ENCODE measurements at places on chromosomes 11 and 22.

- no peak for DNase-seq
Measured at GRCh38 chr22:23122992-23123803, 18.6 kb downstream of the RSPH14 start.

DNA sequence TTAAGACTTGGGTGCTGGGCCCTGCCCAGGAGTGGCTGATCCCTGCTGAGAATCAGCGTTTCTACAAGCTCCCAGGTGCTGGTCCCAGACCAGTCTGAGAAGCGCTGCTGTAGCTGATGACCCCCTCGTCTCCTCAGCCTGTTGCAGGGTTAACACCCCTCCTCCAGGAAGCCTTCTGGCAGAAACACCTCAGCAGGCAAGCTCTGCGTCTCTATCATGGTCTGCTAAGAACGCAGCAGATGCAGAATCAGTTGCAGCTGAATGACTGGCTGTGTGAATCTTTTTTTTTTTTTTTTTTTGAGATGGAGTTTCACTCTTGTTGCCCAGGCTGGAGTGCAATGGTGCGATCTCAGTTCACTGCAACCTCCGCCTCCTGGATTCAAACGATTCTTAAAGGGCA lies 132.5 kb downstream of the CACNA1I start:
- DNase-seq, result no peak

DNA sequence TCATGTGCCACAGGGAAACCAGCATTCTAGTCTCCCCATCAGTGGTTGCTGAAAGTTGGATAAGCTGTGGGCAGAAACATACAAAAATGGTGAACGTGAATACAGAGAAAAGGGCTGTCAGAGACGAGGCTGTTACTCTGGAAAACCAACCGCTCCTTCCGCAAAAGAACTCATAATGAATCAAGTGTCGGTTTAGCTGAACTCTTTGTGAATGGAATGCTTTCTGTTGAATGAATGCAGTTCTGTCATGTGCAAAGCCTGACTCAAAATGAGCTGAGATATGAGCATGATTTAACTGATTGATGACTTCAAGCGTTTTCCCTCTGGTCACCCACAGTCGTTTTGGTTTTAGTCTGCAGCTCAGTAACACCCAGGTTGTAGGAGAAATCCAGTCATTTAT lies 298.3 kb downstream of the ETS1 start:
- DNase-seq, result no peak

- DNase-seq, result peak; percentile 44
Measured at GRCh38 chr11:134642206-134642605, 230.2 kb upstream of the B3GAT1 start.

- no peak for DNase-seq
Measured at GRCh38 chr11:108432783-108433182, 34.5 kb downstream of the C11orf65 start.

DNA sequence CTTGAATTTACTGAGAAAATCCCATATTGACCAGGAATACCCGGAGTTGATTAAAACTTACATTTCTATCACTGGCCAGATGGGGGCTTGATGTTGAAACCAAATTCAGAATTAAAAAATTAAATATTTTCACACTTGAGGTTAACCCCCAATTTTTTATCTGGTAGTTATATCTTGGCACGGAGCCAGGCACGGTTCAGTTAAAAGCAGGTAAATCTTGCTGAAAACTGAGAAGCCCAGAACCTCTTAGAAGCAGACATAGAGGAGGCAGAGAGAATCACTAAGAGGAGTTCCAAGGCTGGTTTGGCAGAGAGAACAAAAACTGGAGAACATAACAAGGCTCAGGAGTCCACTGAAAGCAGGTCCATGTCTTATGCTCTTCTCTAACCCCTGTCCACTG lies 77.7 kb downstream of the USP35 start:
- DNase-seq, result no peak

DNA sequence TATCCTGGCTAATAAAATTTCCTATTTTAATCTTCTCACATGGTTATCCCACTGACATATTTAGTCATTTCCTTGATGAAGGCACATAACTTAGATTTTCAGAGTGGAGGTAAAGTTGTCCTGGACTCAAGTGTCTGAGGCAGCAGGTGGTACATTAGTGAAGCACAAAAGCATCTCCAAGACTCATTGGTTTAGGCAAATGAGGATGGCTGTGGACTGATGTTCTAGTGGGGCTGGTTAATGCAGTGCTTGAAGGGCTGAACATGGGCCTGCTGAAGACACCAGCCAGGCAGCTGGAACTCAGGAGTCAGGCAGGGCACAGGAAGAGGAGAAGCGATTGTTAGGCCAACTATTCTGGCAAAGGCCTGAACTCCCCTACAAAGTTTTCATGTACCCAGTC lies 76.3 kb upstream of the SESN3 start:
- peak; percentile 46 for DNase-seq

DNA sequence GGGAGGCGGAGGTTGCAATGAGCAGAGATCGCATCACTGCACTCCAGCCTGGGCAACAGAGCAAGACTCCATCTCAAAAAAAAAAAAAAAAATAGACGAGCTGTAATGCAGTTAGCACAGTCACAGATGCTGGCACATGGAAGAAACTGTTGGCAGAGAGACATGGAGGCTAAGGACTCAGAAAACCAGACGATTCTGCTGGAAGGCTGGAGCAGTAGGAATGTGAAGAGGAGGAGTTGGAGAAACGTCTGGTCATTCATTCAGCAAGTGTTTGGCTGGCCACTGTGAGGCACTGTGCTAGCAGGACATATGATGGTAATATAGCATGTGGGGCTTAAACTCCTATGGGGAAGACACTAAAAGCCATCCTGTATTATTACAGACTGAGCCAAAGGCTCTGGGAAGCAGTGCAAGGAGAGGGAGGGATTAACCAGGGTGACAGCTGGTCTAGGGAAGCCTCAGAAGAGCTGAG lies 5.0 kb downstream of the UQCR10 start:
- no peak for DNase-seq

GRCh38 chr11:108069947-108070346 lies 51.4 kb upstream of the ACAT1 start:
- DNase-seq, result no peak

- DNase-seq, result no peak
Measured at GRCh38 chr11:129224538-129224937, 32.4 kb upstream of the ARHGAP32 start.

GRCh38 chr11:134574947-134575346 lies 162.9 kb upstream of the B3GAT1 start:
- DNase-seq, result no peak

GRCh38 chr11:11010624-11011127 lies 152.8 kb upstream of the ZBED5 start:
- no peak for DNase-seq

DNA sequence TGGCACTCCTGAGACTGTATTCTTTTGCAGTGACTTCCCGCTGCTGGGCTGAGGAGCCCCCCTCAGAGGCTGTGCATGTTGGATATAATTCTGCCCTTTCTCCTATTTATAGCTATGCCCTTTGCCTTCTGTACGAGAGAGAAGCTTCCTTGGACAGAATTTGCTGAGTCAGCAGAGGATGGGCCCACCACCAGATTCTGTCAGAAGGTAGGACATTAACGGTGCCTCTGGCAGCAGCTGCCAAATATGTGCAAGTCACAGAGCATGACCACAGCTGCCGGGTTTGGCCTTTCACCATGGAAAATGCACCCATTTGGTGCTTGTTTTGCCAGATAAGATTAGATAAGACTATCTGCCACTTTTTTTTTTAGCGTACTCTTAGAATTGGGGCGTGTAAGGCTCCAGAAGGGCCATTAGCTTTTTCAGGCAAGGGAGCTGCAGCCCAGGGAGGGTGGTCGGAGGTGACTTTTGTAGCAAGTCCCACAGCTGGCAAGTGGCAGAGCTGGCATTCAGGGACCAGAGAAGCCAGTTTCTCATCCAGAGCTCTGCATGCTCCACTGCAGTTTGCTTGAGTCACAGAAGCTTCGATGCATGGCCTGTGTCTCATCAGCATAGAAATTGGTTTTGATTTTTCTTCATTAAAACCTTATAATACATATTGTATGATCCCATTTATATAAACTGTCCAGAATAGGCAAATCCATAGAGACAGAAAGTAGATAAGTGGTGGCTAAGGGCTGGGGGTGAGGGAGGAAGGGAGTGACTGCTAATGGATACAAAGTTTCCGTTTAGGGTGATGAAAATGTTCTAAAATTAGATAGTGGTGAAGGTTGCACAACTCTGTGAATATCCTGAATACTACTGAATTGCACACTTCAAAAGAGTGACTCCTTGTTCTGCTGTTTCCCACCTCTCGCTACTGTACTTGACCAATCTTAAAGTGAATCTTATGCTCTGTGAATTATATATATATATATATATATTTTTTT lies 15.8 kb downstream of the UPB1 start:
- DNase-seq, result no peak

DNA sequence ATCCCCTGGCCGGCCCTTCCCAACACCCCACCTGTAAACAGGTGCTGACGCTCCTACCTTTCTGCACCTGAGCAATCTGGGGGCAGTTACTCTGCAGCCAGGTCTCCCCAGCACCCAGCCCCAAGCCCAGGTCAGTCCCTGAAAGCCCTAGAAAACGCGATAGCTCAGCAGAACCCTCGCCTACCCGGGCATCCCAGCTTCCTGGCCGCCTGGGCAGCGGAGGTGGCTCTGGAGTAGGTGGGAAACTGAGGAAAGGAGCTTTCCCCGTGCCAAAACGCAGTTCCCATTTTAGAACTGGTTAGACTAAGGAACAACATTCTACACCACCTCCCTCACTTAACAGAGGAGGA lies 445 bp downstream of the SYTL2 start:
- DNase-seq, result peak; percentile 86

- DNase-seq, result no peak
Measured at GRCh38 chr22:45444168-45444567, 30.7 kb downstream of the RIBC2 start.

GRCh38 chr11:10058356-10058755 lies 235.7 kb downstream of the SBF2 start:
- no peak for DNase-seq

DNA sequence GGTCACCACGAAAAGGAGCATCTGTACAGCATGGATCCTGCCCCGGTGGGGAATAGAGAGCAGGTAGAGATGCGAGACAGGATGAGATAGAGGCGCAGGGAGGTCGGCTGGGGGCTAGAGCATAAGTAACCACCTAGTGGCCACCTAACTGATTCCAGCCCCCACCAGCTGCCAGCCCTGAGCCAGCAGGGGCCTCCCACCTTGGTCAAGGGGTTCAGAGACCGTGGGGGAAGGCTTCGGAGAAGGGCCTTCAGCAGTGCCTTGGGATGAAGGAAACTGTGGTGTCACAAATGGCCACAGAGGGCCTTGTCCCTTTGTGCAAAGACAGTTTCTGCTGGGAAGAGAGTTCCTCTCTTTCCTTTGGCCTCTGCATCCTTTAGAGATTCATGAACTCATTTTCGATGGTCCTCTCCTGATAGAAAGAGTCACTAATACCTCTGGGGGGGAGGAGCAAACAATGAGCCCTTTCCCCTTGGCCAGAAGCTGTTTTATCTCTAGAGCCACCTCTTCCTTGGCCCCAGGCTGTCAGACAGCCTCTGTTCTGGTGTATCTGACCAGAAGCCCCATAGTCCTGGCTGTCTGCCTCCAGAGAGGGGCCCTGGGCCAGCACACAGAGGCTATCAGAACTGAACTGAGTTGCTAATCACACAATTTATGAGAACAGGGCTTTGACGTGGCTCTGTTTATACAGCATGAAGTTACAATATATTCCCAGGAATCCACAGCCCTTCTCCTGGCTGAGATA lies 146.0 kb downstream of the PARVA start:
- DNase-seq, result no peak

DNA sequence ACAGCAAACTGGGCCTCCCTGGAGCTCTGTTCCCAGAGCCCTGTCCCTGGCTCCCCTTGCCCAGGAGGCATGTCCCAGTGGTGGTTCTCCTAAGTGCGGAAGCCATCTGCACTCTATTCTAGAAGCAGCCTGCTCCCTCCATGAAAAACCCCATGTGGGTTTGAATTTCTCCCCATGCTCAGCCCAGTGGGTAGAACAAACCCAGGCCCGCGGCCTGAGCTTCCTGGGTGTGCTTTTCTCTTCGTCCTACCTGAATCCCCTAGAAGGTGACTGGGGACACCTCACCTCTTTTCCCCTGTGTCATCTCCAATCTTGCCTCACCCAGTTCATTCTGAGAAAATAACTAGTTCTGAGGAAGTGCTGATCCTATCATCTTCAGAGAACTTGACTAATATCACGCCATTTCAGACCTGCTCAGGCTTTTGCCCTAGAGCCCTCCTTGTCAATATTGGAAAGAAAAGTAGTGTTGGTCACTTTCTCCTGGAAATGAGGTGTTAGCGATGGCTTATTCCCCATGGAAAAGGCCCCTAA lies 15.9 kb downstream of the IL10RA start:
- no peak for DNase-seq

DNA sequence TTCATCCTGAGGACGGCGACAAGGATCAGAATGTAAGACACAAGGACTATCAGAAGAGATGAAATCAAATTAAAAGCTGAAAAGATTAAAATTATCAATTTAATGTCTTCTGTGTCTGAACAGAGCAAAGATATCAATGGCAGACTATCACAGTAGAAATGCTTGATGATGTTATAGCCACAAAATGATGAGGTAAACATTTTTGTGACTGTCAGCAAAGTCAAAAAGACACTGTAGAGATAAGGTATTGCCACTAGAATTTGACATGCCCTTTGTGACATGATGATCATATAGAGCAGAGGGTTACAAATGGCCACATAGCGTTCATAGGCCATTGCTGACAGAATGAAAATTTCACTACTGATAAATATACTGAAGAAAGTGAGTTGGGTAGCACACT lies 12.2 kb downstream of the OR5J2 start:
- DNase-seq, result no peak

DNA sequence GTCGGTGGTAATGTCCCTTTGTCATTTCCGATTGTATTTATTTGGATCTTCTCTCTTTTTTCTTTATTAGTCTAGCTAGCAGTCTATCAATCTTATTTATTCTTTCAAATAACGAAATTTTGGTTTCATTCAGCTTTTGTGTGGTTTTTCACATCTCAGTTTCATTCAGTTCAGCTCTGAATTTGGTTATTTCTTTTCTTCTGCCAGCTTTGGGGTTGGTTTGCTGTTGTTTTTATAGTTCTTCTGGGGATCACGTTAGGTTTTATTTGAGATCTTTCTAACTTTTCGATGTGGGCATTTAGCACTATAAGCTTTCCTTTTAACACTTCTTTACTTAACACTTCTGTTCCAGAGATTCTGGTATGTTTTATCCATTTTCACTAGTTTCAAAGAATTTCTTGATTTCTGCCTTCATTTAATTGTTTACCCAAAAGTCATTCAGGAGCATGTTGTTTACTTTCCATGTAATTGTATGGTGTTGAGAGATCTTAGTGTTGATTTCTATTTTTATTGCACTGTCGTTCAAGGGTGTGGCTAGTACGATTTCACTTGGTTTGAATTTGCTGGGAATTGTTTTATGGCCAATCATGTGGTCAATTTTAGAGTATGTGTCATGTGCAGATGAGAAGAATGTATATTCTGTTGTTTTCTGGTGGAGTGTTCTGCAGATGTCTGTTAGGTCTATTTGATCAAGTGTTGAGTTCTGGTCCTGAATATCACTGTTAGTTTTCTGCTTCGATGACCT lies 7.7 kb upstream of the SCGB1D1 start:
- DNase-seq, result no peak

DNA sequence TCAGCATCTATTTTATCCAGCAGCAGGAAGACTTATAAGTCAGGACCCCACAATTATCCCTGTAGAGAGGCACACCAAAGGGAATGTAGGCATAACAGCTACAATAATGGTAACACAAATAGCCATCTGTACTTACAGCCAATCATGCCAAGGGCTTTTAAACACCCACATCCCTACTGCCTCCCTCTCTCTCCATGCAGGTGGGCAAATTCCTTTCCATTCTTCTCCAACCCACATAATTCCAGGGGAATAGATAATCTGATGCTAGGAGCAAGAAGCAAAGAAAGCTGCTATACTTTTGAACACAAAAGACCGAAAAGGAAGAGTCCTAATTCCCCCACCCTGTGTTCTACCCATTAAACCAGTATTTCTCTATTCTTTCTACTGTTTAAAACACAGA lies 46.7 kb downstream of the RBFOX2 start:
- DNase-seq, result no peak

All from posterior cingulate gyrus (tissue), 11 donors.